Amygdala (tissue), 56 donors: ENCODE measurements at places on chromosomes 2 and 18.

DNA sequence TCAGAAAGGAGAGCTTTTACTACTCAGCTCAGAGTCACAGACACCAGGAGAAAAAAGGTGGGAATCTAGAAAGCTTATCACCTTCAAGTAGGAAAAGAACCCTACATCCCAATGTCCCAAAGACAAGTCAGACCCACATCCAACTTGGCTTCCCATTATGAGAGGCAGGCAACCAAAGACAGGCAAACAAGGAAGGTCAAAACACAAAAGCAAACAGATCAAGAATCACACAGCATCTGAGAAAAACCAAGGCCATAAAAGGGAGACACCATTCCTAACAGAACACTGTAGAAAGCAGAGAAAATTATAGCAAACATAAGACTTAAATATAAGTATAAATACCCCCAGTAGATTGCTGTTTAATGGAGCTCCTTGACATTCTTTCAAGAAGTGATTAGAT, 40.7 kb downstream of the SLC3A1 start:
- no peak for DNase-seq

- no peak for DNase-seq
These were observed 124.2 kb upstream of the ZNF516 start for GRCh38 chr18:76619261-76619620.

DNA sequence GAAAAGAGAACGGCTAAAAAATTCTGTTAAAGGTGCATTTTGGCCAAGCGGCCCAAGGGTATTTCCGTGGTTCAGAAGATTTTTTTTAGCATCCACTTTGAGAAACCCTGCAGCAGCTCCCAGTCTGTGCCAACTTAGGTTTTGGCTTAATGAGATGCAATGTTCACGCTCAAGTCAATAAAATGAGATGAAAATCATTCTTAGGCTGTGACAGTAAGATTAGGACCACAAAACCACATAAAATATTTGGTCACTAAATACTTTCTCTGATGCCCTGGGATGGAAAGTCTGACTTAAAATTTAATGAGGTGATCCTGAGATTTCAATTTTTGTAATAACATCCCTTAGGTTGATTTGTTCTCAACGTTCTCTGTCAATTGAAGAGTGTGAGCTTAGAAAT, 74.2 kb upstream of the FHL2 start:
- no peak for DNase-seq

DNA sequence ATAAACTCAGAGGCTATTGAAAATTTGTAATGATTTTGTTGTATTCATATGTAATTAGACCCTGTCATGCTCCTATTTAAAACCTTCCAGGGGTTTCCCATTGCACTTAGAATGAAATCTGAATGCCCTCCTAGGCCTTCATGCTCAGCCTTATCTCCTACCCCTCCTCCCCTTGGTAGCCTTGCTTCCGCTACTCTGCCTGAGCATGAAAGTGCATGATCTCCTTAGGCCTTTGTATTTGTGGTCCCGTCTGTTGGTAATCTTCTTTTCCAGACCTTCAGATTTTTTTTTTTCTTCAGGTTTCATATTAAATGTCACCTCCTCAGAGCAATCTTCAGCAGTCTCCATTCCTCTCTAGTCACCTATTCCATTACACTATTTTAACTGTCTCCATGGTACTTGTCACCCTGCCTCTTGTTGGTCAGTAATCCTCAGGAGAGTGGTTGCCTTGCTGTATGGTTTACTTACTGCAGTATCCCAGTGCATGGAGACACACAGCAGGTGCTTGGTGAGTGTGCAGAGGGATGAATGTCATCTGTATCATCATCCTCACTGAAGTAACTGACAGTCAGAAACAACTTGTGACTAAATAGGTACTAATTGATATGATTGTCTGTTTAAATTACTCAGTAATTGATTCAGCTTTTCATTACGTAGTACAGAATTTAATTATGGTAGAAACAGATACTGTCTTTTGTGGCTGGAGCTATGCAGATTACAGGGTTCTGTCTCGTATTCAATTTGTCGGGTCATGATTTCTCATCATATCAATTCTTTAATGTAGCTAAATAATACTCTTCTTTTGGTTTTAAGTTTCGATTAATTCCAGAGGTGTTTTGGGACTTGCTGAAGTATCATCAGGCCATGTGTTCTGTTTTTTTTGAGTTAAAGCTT, 63.9 kb downstream of the PHLPP1 start:
- DNase-seq, result no peak

DNA sequence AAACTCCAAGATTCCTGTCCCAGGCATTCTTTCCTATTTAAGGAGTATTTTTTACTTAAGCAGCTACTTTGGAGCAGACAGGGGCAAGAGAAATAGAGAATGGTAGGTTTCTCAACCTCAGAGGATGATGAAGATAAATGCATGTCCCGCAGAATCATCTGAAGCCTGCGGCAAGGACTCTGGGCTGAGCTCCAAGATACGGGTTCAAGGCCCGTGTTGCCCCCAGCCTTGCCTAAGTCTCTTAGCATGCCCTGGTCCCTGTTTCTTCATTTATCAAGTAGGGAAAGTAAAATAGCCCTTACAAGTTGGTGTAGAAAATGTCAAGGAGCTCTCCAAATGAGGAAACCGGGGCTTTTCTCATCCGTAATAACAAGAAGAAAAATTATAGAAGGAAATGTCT, 214.0 kb downstream of the KLHL29 start:
- DNase-seq, result no peak
